Stimulated activated CD8-positive, alpha-beta memory T cell treated with anti-CD3 and anti-CD28 coated beads, Interleukin-4, amount 100 ng/mL, for 4 hours (primary cell): ENCODE measurements at places on chromosomes 5 and 9.

GRCh38 chr5:171207256-171207847 lies 101.7 kb upstream of the TLX3 start:
- no peak for DNase-seq

- DNase-seq = no peak
Measured at GRCh38 chr9:87973730-87974292, 522 bp downstream of the CDK20 start.

- DNase-seq = no peak
Measured at GRCh38 chr5:66987540-66987939, 209.1 kb downstream of the CD180 start.

DNA sequence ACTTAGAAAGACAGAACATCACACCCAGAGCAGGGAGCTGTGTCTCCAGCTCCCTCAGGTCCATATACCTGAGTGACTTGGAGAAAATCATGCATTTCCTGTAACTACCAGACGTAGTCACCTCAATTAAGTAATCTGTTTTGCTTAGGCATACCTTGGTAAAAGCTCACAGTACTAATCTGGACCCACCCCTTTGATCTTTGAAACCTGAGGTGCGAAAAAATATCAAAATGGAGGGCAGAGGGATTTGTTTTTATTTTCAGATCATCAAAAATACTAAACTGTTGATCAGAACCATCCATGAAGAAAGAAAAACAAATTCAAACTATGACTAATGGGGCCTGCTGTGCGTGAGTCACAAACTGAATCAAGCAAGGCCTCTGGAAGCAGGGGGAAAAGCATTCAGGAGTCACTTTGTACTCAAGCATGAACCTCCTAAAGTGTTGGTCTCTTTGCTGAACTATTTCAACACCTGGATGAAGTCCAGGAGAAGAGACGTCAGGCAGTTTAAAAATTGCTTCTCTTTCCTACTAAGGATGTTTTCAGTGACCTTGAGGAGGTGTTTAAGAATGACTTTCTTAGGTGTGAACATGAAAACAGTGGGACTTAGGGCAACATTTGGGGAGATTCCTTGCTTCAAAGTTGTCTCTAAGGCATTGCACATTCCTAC lies 76.3 kb downstream of the MUSK start:
- DNase-seq = no peak

- no peak for DNase-seq
Measured at GRCh38 chr9:72065076-72065475, 4.7 kb upstream of the C9orf57 start.

- no peak for DNase-seq
Measured at GRCh38 chr5:54620141-54620933, 102.8 kb downstream of the SNX18 start.

DNA sequence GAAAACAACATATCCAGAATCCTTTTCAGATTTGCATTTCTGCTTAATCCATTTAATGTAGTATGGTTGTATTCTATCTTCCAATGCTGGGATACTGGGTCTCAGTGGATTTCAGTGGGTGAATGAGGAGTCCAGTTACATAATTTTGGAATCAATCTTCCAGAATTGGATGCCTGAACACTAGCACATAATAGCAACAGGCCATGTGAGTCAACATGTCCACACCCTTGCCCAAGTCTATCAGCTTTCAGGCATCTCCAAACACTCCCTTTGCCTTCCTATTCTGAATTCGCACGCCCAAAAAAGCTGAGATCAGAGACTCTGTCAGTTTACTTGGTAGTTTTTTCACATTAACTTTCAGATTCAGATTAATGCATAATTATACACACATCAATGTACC lies 202.6 kb downstream of the TSSK1B start:
- DNase-seq = no peak

DNA sequence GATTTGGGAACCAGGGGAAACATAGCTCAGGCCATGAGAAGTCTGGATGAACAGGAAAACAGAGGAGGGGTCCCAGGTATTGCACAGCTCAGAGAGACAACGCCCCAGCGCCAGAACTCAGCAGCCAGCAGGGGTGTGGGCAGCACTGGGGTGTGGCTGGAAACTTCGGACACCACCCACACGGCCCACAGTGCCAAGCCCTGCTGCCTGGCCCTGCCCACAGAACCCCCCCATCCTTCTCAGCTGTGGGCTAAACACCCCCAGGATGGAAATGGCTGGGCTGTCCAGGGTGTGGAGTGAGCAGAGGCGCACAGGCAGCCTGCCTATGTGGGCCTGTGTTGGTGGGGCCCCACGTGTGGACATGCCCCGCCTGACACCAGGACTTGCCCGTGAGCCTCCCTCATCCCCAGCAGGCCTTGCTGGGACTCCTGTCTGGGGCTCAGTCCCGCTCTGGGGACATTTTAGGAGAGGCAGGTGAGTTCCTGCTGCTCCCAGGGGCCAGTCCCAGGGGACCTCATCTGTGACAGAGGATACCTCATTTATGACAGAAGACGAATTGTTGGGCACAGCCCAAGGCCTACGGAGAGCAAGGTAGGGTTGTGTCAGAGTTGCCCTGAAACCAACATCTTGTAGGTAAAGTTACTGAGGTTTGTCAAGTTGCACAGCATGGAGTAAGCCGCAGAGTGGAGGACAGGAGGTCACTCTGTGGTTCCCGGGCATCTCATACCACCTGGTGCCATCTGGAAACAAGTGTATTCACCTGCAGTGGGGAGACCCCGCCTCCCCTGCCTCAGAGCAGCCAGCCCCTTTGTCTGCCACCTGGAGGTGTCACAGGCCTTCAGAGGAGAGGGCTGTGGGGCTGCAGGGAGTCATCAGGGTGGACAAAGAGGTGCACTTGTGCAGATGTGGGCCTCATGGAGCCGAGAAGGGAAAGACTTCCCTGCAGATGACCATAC lies 183.2 kb downstream of the AUH start:
- no peak for DNase-seq

DNA sequence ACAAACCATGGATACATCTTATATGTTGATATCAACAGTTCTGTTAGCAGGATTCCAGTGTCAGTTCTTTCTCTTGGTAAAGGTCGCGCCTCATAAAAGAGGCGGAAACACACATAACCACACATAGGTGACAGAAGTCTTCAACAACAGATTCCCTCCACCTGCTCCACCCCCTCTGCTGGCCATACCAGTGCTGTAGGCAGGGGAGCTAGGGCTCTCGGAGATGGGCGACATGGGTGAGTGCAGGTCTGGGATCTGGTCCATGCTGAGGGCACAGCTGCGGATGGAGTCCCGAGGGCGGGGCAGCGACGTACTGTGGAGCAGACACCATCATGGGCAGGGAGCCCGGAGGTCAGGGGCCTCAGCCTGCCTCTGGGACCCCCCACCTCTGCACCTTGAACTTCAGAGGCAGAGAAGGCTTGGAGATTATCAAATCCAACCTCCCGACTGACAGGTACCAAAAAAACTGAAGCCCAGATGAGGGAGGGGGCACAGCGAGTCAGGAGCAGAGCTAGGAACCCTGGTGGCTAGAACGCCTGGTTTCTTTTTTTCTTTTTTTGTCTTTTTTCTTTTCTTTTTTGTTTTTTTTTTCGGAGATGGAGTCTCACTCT lies 12.0 kb upstream of the TOR2A start:
- no peak for DNase-seq

GRCh38 chr9:123789554-123790292 lies 140.2 kb downstream of the DENND1A start:
- DNase-seq = no peak

DNA sequence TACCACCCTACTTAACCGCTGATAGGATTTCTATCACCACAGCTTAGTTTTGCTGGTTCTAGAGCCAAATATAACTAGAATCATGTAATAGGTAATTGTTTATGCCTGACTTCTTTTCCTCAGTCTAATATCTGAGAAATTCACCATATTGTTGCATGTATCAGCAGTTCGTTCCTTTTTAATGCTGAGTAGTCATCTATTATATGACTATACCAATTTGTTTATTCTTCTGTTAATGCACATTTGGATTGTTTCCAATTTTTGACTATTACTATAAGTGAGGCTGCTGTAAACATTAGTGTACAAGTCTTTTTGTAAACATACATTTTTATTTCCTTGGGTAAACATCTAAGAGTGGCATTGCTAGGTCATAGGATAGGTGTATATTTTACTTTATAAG lies 25.9 kb downstream of the CSNK1G3 start:
- DNase-seq = no peak

DNA sequence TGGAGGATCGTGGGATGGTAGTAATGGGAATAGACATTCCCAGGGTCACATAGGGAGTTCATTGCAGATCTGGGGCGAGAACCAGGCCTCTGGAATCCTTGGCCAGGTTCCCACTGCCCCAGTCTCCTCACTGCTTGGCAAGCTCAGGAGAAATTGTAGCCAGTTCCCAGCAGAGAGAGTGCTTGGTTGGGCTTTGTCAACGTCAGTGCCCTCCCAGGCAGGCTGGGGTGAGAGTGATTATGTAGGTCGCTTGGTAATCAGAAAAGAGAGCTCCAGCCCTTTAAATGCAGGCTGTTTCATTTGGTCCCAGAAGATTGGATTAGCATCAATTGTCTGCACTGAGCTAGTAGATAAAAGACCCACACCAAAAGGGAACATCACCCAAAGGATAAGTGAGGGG lies 51.8 kb upstream of the GALNT10 start:
- no peak for DNase-seq

DNA sequence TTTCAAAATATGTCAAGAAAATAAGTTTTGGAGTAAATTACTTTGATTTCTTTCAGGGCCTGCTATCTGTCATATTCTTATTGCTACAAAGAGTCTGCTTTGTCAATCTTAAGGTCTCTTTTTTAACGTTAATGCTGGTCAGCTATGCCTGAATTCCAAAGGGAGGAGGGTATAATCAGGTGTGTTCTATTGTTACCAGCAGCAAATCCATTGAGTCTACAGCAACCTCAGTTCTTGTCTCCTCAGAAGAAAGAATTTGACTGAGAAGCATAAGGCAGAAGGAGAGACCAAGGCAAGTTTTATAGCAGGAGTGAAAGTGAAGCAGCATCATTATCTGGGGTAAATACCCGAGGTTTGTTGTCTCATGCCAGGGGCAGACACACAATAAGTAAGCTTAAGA lies 23.7 kb upstream of the MINAR2 start:
- DNase-seq = no peak

- DNase-seq = no peak
Measured at GRCh38 chr9:118170032-118170955, 466.1 kb downstream of the TLR4 start.

GRCh38 chr5:154370119-154370518 lies 75.7 kb upstream of the SAP30L start:
- no peak for DNase-seq

DNA sequence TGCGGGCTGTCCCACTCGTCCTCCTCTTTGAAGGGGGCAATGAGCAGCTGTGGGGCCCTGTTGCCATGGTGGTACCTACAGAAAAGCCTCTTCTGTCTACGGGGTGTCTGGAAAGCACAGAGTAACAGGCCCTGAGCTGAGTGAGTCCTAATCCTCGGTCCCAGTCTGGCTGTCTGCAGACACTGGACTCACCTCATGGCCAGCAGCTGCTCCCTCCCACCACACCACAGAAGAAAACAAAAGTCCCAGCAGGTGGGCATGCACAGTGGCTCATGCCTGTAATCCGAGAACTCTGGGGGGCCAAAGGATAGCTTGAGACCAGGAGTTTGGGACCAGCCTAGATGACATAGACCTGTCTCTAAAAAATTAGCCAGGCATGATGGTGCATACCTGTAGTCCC lies 19.9 kb downstream of the P4HA2 start:
- no peak for DNase-seq

DNA sequence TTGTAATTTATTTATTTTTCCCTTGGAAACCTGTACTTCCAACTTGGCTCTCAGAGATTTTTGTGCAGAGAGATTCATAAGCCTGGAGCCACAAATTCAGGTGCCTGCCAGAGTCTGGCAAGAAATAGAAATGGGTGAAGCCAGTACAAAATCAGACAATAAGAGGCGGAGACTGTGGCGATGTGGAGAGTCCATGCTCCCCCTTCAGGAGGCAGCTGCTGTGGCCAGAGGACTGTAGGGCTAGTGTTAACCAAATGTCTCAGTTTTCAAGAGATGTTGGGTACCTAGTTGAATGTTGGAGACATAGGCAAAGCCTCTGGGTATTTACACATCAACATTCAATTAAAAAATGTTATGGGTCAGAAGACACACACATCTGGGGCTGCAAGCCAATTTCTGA lies 208.6 kb downstream of the PSAT1 start:
- DNase-seq = no peak

- DNase-seq = no peak
Measured at GRCh38 chr5:128920345-128921215, 44.7 kb upstream of the SLC27A6 start.

- DNase-seq = no peak
Measured at GRCh38 chr9:15298362-15298761, 8.7 kb downstream of the TTC39B start.

DNA sequence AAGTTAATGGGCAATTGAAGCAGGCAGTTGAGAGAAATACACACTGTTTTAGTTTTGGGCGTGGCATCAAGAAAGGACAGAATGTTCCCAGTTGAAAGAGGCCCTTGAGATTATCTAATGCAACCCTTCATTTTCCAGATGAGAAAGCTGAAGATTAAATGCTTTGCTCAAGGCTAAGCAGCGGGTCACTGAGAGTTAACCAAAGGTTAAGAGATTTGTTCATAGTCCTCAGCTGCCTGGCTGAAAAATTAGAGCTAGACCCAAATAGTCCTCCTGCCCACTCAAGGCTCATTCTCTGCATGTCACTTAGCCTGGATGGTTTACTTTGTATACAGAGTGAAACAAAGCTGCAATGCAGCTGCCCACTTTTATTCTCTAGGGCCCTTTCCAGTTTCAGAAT lies 46.7 kb upstream of the MAMDC2 start:
- no peak for DNase-seq

DNA sequence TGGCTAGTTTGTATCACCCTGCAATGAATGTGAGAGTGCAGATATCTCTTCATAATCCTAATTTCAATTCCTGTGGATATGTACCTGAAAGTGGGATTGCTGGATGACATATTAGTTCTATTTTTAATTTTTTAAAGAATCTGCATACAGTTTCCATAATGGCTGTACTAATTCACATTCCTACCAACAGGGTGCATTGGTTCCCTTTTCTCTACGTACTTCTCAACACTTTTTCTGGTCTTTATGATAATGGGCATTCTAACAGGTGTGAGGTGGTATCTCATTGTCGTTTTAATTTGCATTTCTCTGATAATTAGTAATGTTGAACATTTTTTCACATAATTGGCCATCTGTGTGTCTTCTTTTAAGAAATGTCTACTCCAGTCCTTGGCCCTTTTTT lies 927.5 kb downstream of the DTWD2 start:
- DNase-seq = no peak

DNA sequence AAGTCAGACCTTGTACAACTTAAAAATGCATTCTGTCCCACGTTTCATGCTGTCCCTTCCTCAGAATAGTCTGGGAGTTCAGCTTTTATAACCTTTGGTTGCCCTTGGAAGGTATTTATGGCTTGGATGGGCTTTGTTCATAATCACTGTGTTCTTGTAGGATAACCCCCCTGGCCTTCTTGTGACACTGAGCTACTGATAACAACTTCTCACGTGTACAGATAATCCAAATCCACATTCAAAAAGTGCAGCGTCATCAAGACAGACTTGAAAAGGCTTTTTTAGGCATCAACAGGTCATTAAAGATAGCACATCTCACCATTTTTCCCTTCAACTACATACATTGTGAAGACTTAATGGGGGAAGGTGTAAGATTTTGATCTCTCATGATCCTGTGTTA lies 42.0 kb downstream of the SLC1A3 start:
- no peak for DNase-seq
